ENCODE measurements at places on chromosomes 5 and 9.

GRCh38 chr9:35225677-35226076 lies 63.9 kb downstream of the UNC13B start:
- DNase-seq, result no peak

- DNase-seq, result no peak
Measured at GRCh38 chr9:99809586-99810319, 11.9 kb upstream of the NR4A3 start.

- DNase-seq, result no peak
Measured at GRCh38 chr9:75599126-75599525, 291.3 kb upstream of the PCSK5 start.

DNA sequence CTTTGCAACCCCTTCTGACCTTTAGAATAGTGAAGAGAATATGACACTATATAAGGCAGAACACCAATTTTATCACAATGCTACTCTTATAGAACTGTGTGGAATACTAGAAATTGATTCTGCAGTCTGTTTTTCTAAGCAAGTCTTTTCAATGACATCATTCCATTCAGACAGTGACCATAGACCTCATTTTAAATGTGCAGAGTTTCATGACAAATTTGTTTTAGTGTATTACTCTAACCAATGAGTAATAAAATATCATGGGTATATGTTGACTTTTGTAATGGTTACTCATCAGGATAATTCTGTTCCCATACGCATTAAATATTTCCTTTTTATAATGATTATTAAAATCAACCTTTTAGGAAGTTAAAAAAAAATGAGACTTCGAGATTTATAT lies 219.9 kb downstream of the COX7C start:
- no peak for DNase-seq

- no peak for DNase-seq
Measured at GRCh38 chr5:10704949-10705621, 55.9 kb downstream of the DAP start.

DNA sequence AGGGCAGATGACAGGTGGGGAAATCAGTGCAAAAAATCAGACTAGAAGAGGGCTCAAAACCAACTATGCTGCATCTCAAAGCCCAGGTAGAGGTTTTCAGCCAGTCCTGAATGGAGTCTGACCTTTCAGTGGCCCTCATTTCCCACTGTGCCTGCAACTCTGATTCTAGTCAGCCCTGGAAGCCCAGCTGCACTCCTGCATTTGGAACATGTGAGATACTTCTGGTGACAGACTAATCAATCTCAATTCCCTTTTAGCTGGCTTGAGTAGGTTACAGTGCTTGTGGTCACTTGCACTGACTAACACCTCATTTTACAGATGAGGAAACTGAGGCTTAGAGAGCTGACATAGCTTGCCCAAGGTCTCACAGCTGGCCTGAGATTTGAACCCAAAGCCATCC lies 7.9 kb upstream of the ACSL6 start:
- DNase-seq, result no peak

DNA sequence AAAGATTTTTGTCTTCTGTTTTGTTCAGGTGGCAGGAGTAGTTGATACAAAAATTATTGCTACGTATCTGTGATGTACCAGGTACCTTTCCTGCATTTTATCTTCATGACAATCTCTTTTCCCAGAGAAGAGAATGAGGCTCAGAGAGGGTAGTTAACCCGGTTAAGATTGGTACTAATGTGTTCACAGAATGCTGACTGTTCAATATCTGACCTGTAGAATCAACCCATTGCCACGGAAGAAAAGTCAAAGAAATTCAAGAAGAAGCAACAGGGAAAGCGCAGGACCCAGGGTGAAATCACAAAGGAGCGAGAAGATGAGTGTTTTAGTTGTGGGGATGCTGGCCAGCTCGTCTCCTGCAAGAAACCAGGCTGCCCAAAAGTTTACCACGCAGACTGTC lies 11.8 kb downstream of the RAB24 start:
- DNase-seq, result no peak

DNA sequence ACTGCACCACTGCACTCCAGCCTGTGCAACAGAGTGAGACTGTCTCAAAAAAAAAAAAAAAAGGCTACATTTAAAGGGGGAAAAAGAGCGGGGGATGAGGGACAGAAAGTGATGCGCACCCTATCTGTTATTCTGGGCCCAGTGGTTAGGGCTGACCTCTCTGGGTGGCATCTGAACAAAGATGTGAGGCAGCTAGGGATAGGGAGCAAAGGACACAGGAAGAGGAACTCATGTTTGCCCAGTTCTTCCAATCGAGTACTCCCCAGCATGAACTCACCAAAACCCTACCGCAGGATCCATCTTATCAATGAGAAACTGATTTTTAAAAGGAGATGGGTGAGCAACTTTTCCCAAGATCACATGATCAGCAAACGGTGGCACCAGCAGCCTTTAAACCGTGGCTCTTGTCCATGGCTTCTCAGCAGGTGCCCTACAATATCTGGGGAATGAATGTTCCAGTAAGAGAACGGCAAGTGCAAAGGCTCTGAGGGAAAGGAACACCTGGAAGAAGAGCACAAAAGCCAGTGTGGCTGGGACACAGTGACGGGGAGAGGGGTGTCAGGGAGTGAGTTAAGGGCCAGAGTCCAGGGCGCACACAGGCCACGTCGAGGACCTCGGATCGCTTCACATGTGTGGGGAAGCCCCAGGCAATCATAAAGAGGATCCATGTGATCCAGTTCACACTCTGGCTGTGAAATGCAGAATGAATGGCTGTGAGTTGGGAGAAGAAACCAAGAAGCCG lies 22.0 kb downstream of the RAPGEF1 start:
- no peak for DNase-seq

DNA sequence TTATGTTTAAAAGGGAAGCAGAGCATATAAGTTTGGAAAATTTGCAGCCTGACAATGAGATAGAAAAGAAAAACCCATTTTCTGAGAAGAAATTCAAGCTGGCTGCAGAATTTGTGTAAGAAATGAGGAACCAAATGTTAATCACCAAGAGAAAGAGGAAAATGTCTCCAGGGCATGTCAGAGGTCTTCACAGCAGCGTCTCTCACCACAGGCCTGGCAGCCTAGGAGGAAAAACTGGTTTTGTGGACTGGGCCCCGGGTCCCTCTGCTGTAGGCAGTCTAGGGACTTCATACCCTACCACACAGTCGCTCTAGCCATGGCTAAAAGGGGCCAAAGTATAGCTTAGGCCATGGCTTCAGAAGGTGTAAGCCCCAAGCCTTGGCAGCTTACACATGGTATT lies 32.1 kb upstream of the HSD17B4 start:
- DNase-seq, result no peak

- DNase-seq, result no peak
Measured at GRCh38 chr5:25713259-25713658, 1068.5 kb upstream of the CDH10 start.

DNA sequence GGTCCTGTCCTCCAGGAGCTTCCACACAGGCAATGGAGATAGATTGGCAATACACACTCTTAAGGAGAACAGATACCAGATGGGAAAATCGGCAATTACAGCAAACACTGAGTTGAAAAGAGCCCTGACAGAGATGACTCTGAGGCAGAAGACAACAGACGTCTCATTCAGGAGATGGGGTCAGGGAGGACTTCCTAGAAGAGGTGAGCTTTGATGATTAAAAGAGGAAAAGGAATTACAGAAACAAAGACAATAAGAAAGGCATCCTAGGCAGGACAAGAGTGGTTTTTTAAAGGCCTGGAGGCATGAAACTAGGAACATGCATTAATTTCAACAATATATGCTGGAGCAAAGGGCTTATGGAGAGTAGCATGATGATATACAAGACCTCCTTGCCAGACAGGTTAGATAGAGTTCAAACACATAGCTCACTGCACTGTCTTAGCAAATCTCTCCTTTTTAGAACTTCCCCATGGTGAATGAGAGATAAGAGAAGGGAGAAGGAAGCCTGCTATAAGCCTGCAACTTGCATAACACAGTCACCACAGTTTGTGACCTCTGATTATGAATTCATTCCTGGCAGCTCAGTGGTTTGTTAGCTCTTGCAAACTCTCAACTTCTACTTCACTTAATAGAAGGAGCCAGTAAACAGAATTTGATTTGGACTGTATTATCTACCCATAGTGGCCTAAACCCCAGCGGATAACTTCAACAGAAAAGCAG lies 48.5 kb downstream of the SIL1 start:
- no peak for DNase-seq
